ENCODE measurements at places on chromosomes 5 and 9.

- DNase-seq, result no peak
These were observed 477.8 kb downstream of the CCDC171 start for GRCh38 chr9:16030528-16031185.

DNA sequence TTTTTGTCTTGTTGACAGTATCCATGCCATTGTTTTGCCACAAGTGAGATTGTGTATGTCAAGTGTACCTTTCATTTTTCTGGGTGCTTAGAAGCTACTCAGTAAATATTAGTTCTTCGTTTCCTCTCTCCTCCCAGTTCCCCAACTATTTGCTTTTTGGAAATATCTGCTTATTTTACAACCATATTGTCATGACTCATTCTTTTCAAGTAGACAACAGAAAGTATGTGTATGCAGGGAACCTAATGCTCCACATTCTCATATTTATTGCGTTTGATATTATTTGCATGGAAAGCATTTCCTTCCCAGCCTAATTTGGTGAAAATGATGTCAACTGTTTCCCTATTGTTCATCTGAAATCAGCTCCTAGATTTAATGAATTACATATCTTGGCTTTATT is 483.7 kb upstream of the RIOK2 start:
- DNase-seq, result no peak

DNA sequence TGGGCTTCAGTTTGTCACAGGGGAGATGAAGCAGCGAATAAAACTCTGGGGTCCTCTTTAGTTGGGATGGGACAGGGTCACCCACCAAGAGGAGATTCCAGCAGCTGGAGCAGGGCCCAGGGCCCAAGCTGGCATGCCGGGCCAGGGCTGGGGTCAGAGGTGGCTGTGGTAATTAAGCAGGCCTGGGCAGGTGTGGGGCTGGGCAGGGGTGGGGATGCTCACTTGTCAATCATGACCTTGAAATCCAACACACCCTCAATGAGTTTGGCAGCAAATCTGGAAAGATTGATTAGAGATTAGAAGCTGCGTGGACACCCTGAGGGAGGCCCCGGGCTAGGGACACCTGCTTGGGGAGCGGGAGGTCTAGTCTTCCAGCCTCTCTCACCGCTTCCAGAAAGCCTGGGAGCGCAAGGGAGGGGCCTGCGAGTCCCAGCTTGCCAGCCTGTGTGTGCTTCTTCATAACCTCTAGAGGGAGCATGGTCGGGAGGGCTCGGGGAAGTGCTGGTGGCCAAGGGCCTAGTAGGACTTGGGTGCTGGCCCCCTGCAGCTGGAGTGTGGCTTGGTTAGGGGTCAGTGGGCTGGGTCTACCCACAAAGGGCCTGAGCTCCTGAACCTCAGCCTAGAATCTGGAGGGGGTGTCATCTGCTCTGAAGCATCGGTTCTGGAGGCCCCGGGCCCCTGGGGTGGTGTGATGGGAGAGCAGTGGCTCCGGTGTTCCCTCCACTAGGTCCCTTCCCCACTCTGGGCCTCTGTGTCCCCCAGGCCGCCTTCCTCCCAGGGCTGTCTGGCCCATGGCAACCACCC is 7.6 kb downstream of the CRAT start:
- DNase-seq, result no peak

- DNase-seq, result no peak
These were observed 61.7 kb downstream of the BAAT start for GRCh38 chr9:101323129-101323528.

DNA sequence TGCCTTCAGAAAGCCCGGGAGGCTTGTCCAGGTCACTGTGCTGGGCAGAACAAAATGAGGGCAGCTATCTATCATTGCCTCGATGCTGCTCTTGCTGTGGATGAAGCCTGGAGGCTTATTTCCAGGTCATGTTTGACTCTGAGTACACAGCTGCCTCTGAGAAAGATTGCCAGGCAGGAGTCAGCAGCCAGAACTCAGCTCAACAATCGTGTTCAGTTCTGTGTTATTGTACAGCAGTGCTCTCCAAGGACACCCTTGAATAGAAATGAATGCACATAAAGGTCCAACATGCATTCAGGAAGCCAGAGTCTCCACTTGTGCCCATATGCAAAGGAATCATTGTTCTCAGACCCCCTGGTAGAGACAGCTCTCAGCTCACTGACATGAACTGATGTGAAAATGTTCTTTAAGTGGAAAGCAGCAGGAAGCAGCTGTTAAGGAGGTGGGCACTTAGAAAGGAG is 61.7 kb upstream of the ZFR start:
- no peak for DNase-seq

DNA sequence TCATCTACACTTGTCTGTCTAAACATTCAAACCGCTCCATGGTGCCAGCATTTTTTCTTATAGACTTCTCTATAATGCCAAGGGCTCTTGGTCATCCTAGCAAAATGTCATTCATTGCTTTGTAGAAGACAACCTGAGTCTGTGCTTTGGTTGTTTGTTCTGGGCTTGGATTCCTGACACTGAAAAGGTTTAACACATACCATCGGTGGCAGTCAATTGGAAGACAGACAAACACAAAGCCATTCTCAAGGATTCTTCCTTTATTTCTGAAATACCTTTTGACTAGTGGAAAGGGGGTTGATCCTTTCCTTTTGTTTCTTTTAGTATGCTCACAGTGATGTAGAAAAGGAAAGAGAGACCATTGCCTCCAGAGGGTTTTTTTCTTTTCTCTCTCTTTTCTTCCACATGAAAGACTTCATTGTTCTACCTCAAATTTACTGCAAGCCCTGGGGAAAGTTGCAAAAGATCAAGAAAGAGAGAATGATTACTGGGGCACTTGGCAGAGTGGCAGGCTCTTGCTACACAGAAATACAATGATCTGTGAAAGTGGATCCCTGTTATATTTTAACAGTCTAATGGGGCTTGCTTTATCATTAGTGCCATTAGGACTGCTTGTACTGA is 66.4 kb upstream of the TMC1 start:
- no peak for DNase-seq

GRCh38 chr5:147156012-147156411 is 78.8 kb upstream of the STK32A start:
- no peak for DNase-seq

DNA sequence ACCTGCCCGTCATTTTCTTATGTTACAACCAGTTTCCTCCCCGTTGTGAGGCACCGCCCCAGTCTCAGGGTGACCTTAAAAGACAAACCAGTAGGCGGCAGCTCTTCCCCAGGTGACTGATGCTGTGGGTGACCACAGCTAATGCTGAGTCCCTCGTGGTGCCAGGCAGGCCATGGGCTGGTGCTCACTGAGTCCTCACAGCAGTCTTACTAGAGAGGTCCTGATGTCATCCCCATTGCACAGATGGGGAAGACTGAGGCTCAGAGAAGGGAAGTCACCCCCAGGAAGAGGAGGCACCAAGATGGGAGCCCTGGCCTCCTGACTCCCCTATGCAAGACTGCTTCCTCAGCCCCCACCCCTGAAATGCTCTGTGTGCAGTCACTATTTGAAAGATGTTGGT is 978 bp downstream of the CFAP157 start:
- DNase-seq, result no peak

GRCh38 chr5:62065050-62065449 is 241.0 kb upstream of the KIF2A start:
- DNase-seq, result no peak

GRCh38 chr9:83972286-83972685 is 7.7 kb downstream of the HNRNPK start:
- DNase-seq, result no peak

GRCh38 chr9:104758974-104759373 is 5.0 kb upstream of the NIPSNAP3B start:
- no peak for DNase-seq

- no peak for DNase-seq
These were observed 718.8 kb downstream of the BRINP1 start for GRCh38 chr9:118650417-118650816.

DNA sequence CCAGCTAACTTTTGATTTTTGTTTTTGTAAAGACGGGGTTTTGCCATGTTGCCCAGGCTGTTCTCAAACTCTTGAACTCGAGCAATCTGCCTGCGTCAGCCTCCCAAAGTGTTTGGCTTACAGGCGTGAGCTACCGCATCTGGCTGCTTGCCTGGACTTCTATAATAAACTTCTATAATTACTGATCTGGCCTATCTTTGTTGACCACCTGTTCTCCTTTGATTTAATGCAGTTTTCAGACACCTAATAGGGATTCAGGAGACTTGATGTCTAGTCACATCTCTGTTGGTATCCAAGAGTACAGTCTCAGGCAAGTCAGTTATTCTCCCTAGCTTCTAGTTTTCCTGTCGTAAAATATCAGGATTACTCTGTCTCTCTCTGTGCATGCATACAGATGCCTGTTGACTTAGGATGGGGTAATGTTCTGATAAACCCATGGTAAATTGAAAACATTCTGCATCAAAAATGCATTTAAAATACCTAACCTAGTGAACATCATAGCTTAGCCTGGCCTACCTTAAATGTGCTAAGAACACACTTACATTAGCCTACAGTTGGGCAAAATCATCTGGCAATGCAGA is 51.5 kb upstream of the NR3C1 start:
- no peak for DNase-seq

DNA sequence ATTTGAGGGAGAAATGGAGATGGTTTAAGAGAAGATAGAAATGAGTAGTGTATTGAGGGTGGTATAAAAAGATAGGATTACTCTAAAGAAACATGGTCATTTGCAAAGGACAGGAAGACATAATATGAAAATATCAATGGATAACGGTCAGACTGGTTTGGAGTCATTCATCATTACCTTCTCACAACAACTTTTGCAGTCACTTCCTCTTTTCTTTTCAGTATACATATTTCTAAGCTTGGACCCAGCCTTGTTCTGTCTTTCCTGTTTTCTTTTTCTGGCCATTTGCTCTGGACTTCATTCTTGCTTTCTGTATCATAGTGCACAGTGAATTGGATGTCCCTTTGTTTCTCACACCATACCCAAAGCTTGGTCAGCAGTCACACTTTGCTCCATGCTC is 966.5 kb upstream of the TYRP1 start:
- DNase-seq, result no peak

DNA sequence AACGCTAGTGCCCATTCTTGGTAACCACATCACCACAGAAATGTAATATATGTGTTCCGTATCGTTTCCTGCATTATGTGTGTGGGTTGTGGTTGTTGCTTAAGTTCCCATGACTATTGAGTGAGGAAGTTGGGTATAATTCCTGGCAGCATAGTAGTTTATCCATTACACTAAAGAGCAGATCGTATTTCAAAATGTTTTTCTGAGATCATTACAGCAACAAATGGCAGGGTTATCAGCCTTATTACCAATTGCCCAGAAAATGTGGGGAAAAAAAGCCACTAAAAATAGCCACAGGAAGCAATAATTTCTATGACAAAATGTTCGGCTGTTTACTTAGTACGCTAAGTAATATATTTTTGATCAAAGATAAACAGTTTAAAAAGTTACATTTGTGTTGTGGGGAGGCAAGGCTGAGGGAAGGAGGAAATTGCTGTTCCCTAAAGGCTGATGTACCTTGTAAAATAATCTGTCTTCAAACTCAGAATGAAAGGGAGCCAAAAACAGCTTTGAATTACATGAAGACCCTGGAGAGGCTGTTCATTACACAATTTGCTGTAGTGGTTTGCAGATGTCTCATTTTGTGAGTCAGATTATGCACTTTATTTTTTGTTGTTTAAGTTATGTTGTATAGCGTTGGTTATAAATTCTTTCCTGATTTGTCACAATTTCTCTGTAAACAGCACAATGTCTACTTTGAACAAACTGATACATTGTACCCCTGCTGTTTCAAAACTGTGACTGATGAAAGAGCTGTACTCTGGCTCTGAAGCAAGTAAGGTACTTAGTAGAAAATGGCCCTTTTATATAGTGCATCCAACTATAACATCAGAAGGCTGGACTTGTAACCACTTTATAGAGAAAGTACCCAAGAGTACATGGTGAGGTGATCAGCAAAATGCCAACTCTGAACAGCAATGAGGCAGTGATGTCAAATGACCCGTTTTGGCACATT is 1028.5 kb downstream of the NR2F1-AS1 start:
- no peak for DNase-seq

- DNase-seq, result no peak
These were observed 147.5 kb upstream of the PHYKPL start for GRCh38 chr5:178380086-178380485.

- DNase-seq, result no peak
These were observed 52.6 kb upstream of the ADAMTSL1 start for GRCh38 chr9:18421391-18421790.

DNA sequence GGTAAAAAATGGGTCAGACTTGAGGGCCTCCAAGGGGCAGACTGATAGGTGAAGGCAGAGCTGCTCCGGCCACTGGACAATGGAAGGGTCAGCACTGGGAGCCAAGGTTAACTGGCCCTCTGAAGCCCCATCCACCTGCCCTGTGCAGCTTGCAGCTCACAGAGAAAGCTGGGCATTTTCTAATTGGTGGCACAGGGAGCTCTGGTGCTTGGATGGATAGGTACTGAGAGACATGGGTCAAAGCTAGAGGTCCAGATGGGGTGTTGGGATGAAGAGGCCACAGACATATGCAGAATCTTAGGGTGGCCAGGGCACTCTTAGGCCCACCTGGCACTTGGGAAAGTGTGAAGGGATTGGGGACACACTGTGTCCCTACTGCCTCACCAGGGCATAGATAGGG is 29.5 kb upstream of the SARDH start:
- DNase-seq, result no peak

DNA sequence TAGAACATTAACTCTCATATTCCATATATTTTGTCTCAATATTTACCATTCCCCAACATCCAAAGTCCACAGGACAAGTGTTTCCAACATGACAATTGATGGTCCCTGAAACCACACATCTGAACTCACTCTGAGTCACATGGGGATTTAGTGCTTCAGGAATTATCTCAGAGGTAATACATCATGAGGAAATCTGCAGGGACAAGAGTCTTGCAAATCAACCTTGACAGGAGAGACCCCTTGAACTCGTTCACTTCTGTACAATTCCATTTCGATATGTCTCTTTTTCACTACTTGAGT is 119.7 kb upstream of the ABCA1 start:
- no peak for DNase-seq
